ENCODE measurements at places on chromosomes 6 and 20.

GRCh38 chr6:41286544-41287346 is at the start of gene TREM1:
Gene TREM1 (minus strand): TSS chr6:41286682. CDS start chr6:41286655, 27 bp downstream.
- no peak for DNase-seq

DNA sequence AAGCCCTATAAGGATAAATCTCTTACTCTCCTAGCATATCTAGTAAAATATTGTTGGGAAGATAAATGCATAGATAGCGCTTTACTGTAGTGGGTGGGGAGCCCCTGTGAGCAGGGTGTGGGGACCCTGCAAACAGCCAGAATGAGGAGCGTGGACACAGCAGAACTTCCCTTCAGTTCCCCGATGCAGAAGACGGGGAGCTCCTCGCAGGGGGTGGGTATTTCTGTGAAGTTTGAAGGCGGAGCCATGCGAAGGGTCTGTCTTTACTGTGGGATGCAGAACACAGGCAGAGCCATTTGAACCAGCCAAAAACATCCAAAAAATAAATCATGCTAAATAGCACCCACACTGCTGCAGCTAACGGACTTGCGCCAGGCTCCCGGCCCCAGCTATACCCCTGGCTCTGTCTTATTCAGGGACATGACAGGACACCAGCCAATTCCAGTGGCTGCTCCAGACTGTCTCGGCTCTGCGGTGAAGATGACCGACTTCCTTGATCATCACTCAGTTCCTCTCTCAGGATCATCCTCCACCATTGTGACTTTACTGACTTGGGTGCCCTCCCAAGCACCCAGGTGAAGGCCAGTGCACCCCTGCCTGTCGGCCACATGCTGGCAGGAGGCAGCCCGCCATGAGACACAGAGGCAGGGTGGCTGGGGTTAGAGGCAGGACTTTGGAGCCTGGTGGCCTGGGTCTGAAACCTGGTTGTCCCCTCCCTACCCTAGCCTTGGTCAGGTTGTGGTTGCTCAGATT is 134.5 kb downstream of the SMOC2 start:
- no peak for DNase-seq

DNA sequence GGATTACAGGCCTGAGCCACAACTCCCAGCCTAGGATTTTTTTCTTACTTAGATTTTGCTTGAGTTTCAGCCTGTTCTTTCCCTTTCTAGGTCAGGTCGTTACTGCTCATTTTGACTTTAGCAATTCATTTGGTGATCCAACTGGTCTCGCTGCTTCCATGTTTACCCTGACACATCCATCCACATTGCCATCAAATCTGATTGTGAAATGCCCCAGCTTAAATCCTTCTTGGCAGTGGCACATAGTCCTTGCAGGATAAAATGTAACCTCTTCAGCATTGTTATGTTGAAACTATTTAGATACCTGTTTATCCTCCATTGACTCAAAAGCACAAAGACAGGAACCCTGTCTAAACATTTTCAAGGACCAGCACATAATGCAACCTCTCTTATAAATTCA is 77.2 kb downstream of the DNAH8 start:
- DNase-seq = no peak

DNA sequence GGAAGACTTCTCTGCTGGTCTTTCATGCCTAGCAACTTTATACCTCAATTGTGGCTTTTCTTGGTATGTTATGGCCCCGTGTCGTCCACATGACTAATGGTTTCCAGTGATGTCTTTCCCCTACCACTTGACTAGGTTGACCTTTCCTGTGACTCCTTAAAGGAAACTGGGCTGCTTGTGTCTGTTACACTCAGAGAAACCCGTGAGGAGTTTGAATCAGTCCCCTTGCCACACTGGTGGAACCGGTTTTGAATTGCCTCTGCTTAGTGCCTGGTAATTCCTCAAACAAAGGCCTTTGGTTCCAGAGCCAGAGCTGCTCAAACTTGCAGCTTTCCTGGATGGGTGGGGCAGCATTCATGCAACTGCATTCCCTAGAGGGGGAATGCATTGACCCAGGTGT is 21.9 kb downstream of the ECT2L start:
- DNase-seq = peak; percentile 44

- no peak for DNase-seq
Observed at GRCh38 chr6:108927927-108928326, 79.7 kb downstream of the ARMC2 start.

DNA sequence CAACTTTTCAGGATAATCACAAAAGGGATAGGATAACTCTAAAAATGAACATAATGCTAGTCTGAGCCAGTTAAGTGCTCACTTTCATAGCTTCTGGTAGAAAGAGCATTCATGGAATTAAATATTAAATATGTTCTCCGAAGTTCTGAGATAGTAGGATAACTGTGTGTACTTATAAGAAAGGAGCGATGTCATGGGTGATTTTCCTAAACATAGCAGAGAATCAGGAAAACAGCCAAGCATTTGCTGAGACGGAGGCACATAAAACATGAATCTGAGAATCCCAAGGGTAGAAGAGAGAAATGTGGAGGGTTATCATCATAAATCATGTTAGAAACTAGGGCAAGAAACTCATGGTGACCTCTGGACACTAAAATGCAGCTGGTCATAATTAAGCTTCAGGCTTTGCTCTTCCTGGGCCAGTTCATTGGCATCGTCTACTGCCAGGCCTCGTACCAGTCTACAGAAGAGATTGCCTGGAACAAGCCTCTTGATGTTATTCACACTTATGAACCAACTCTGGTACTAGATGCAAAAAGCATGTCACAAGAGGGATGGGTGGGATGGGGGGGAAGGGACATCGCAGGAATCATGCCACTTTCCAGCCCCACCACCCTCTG is 436.6 kb downstream of the PRKN start:
- no peak for DNase-seq

- DNase-seq = no peak
Observed at GRCh38 chr20:17887331-17888030, 81.1 kb downstream of the SNX5 start.

DNA sequence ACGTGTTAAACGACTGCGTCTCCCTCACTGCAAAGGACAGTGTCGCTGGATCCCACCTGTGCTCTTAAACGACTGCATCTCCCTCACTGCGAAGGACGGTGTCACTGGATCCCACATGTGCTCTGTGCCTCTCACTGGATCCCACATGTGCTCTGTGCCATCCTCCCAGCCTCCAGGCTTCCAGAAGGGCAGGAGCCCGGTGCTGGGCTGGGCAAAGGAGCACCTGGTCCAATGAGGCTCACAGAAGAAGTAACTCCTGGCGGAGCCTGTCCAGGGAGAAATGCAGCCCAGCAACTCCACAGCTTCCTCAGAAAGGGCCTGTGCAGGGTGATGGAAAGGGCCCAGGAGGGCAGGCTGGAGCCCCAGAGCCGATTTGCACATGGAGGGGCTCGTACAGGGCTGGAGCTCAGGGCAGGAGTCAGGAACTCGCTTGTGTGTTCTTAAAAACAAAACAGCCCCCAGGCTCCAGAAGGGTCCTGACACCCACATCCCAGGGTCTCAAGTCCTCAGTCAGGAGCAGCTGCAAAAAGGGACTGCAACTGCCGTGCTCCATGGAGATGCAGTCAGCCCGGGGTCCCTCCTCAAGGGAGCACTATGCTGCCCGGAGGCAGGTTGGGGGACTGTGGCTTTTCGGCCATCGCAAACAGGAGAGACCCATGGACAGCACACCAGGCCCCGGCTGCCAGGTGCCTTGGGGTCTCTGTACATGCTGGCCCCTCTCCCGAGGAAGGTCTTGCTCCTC is 52.7 kb downstream of the DLL1 start:
- DNase-seq = no peak

GRCh38 chr20:308427-309038 is 11.2 kb downstream of the ZCCHC3 start:
- DNase-seq = no peak

DNA sequence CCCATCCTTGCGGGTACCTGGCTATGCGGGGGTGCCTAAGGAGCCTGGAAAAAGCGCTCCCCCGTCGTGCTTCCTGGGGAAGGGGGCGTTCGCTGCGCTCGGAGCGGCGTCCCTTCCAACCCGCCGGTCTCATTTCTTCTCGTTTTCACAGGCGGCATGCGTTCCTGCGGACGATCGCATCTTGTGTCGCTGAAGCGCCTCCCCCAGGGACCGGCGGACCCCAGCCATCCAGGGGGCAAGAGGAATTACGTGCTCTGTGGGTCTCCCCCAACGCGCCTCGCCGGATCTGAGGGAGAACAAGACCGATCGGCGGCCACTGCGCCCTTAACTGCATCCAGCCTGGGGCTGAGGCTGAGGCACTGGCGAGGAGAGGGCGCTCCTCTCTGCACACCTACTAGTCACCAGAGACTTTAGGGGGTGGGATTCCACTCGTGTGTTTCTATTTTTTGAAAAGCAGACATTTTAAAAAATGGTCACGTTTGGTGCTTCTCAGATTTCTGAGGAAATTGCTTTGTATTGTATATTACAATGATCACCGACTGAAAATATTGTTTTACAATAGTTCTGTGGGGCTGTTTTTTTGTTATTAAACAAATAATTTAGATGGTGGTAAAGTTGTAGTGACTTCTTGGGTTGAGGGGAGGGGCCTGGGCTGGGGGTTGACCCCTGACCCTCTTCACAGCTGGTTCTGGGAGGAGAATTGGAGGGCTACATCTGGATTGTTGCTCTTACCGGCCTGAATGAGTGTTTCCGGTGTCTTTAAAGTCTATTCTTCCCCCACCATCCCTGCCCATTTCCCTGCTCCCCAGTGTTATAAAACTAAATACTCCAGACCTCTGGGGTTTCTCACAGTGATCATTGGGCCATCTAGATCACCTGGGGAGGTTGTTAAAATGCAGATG is 1.1 kb downstream of the ID1 start:
- peak; percentile 44 for DNase-seq

GRCh38 chr20:22572491-22572890 is 11.9 kb downstream of the FOXA2 start:
- DNase-seq = no peak

- peak; percentile 75 for DNase-seq
Observed at GRCh38 chr6:14706378-14706929, 539.4 kb upstream of the JARID2 start.

Data from activated CD8-positive, alpha-beta memory T cell treated with anti-CD3 and anti-CD28 coated beads, Interleukin-2, amount 10 ng/mL, durations not matched to agents 7 days and 5 days (primary cell).